Pancreas (tissue), 10 donors: ENCODE measurements at places on chromosomes 2 and 18.

DNA sequence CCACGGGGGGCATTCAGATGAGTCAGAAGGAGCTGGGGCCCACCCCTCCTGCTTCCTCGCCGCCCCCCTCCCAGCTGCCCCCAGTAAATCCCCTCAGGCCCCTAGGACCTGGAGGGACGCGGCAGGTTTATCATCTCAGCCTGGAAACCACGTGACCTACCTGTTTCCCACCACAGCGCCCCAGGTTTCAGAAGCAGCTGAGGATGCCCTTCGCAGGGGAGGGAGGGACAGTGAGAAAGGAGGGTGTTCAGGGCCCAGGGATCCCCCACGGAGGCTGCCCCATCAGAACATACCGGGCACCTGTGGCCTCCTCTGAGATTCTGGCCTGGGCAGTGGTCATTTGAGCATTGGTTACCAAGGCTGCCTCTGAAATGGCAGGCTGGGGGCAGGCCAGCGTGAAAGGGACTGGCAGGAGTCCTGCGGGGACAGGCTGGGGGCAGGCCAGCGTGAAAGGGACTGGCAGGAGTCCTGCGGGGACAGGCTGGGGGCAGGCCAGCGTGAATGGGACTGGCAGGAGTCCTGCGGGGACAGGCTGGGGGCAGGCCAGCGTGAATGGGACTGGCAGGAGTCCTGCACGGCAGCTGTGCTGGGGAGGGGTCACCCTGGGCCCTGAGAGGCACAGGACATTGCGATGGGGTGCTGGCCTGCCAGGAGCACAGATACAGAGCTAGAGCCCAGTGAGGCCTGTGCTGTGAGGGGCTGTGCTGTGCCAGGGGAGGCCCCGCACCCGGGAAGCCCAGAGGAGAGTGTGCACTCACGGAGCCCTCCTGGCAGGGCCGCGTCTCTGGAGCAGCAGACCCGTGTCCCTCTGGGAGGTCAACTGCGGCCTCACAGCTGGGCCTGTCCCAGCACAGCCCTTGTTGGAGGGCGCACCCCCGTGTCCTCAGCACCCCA lies 1.6 kb downstream of the NEU4 start:
- peak; percentile 56 for DNase-seq

- DNase-seq = no peak
Observed at GRCh38 chr2:127753374-127753773, 52.1 kb downstream of the SFT2D3 start.

DNA sequence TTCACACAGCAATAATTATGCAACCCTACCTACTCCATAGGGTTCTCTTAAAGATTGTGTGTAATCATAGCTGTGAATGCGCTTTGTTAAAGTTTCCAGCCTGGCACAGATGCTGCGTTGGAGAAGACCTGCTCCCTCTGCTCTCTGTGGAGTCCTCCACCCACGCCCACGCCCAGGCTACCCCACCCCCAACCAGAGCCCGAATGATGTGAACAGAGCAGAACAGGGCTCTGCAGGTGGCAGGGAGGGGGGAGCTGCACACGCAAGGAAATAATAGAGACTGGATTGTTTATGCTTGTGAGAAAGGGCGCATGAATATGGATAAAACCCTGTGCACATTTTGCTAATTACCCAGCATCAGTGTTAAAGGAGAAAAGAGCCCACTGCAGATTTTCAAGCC lies 447.5 kb downstream of the BCL11A start:
- DNase-seq = no peak

- DNase-seq = no peak
Observed at GRCh38 chr2:27309651-27310050, 1.4 kb upstream of the UCN start.

DNA sequence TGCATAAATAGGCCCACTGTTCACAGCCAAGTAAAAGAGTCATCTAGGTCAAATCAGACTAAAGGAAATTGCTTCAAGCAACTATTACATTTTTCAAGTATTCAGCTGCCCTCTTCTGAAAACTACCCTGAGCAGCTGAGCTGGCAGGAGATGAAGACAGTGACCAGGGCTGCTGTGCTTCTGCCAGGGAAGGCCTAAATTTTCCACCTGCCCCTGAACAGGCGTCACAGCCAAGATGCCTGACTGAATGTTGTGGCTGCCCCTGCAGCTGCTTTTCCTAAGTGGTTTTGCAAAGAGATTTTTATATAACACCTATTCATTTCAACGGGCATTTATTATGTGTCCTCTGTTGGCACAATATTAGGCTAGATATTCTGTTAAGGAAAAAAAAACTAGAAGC lies 96.7 kb upstream of the RPE start:
- DNase-seq = no peak

DNA sequence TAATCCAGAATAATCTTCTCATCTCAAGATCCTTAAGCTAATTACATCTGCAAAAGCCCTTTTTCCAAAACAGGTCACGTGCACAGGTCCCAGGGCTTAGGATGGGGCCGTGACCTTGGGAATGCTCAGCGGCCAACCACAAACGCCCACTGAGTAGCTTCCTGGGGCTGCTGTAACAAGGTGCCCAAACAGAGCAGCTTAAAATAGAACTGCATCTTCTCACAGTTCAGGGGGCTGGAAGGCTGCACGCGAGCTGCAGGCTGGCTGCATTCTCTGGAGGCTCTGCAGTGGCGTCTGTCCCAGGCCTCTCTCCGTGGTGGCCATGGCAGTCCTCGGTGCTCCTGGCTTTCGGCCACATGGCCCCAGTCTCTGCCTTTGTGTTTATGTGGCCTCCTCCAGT lies 31.9 kb downstream of the ADI1 start:
- no peak for DNase-seq

GRCh38 chr2:7593360-7593759 lies 676.1 kb downstream of the RNF144A start:
- no peak for DNase-seq

DNA sequence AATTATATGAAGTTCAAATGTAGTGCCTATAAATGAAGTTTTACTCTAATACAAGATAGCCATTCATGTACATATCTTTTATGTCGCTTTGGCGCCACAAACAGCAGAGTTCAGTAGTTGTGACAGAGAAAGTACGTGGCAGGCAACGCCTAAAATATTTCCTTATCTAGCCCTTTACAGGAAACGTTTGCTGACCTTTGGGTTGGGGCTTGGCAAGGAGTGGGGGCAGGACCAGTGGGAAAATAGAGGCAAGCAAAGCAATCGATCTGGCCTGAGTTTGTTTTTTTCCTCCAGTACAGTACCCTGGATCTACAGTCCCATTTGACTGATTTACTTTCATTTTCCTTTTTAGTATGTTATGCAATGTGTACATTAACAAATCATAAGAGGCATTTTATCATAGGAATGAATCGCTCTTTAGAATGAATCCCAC lies 13.1 kb downstream of the CCDC68 start:
- peak; percentile 83 for DNase-seq

GRCh38 chr2:203740871-203741281 lies 34.4 kb downstream of the CD28 start:
- no peak for DNase-seq

- no peak for DNase-seq
Observed at GRCh38 chr2:230678018-230678417, 34.6 kb upstream of the CAB39 start.

- DNase-seq = no peak
Observed at GRCh38 chr2:219676586-219676985, 49.2 kb downstream of the SLC4A3 start.

GRCh38 chr2:43430489-43430888 lies 165.3 kb downstream of the THADA start:
- DNase-seq = no peak

DNA sequence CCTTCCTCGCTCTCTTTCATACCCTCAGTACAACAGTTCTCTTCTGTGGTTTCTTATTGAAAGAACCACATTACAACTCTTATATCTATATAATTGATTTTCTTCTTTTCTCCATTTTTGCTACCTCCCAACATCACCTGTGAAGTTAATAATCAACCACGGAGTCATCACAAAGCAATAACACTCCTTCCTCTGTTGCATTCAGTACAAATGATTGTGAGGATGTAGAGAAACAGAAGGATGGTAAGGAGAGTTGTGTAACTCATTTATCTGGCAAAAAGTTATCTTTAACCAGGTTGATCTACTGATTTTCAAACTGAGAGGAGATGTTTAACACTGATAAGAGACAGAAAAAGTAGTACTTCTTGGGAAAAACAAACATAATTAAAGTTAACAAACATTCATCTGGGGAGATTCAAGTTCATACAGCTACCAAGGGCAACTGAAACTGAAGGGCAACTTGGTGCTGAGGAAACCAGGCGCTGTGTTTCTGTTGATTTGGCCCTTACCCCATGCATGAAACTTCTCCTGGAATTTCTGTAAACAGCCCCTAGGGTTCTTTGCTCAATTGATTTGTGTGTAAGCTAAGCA lies 14.2 kb downstream of the IDH1 start:
- DNase-seq = no peak

DNA sequence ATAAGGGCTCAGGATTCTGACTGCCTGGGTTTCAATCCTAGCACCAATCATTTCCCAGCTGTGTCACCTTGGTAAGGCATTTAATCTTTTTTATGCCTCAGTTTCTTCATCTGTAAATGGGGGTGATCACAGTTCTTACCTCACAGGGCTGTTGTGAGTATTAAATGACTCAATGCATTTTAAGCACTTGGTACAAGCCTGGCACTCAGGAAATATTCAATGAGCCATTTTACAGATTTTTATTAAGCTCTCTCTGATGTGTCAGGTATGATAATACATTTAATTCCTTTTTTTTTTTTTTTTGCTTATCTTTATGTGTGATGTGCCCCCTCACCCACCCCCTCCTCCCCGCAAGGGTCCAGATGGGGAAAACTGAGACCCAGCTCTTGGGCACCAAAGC lies 12.0 kb downstream of the SPEG start:
- no peak for DNase-seq

- no peak for DNase-seq
Observed at GRCh38 chr2:158031371-158031770, 70.3 kb upstream of the UPP2 start.

- DNase-seq = no peak
Observed at GRCh38 chr18:79227621-79228020, 158.4 kb downstream of the ATP9B start.
